ENCODE measurements at places on chromosomes 3 and 15. TPM values are rescaled to one million over a fixed set of nuclear protein-coding genes. Genes with fewer than 3 reads are reported as not detected.

The SLC9C1 gene
- total RNA-seq: not detected

DNA sequence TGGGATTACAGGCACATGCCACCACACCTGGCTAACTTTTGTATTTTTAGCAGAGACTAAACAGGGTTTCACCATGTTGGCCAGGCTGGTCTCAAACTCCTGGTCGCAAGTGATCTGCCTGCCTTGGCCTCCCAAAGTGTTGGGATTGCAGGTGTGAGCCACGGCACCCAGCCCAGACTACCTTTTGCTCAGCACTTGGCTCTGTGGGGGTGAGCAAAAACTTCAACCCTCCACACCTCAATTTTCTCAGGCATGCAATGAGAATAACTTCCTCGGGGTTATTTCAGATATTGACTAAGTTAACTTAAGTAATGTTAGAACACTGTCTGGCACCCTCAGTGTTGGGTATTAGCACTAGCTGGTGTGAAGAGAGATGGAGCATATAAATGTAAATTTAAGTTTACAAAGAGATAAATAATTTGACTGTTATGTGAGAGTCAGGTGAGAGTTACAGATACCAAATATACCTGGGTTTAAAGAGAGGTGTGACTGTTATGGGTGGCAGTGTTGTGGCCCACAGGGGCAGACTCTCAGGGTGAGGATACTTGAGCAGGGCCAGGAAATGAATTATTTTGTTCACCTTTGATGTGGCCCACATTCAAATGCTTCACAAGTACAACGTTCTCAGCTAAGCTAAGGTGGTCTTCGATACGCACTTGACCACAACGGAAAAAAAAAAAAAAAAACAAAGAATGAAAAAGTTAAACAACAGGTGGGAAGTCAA is 29.0 kb downstream of the CPOX start:
- no peak for DNase-seq

DNA sequence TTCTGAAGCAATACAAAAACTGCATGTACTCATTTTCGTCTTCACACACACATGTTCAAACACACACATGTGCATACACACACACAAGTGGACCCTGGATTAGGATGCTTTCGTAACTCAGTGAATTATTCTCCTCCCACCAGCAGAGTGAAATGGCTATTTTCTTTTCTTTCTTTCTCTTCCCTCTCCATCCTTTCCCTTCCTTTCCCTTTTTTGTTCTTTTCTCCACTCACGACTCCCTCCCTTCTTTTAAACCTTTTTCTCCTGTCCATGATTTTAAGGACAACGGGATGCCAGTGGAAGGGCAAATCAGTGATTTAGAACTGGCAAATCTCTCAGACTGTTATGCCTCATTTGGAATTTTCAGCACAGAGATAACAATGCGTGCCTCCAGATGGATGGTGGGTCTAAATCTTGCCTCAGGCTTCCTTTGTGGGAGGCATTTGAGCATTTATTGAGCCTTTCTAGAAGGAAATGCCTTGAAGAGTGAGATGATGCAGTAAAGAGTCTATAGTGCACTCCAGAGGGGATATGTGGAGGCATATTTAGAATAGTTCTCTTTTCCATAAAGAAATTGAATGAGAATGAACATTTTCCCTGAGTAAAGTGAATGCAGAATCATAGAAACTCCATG is 130.4 kb upstream of the SLC7A14 start:
- no peak for DNase-seq

DNA sequence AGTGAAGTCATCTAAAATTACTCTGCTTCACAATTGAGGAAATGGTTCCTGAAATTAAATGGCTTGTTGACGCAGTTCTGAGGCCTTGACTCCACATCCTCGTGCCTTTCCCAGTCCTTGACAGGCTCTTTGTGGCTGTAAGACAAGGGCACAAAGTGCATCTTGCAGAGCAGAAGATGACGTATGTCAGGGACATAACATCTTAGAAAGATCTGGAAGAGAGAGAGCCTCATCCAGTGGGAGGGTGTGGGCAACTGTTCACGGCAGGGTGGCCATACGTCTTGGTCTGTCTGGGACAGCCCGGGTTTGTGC is 91.0 kb downstream of the CHRNA7 start:
- no peak for DNase-seq

- no peak for DNase-seq
Measured at GRCh38 chr15:41258750-41259471, 27.8 kb downstream of the CHP1 start.

Measured in Panc1 (cell line).